ENCODE measurements at places on chromosomes 1 and 21.

GRCh38 chr1:177181631-177182291 lies 11.0 kb downstream of the BRINP2 start:
- no peaks in the 10 kb centered on the region for H3K36me3 ChIP-seq
- DNase-seq = no peak
- H3K27me3 ChIP-seq = peaks cover 7% of the 10 kb centered on the region
- no peak overlapping the region for H3K4me3 ChIP-seq
- no peak overlapping the region for H3K27ac ChIP-seq

- H3K4me1 ChIP-seq = peaks cover 8% of the 10 kb centered on the region
- no peak overlapping the region for H3K27ac ChIP-seq
- peak; percentile 5 for DNase-seq
- no peak overlapping the region for H3K4me3 ChIP-seq
Observed at GRCh38 chr1:48061162-48062136, 64.3 kb upstream of the TRABD2B start.

DNA sequence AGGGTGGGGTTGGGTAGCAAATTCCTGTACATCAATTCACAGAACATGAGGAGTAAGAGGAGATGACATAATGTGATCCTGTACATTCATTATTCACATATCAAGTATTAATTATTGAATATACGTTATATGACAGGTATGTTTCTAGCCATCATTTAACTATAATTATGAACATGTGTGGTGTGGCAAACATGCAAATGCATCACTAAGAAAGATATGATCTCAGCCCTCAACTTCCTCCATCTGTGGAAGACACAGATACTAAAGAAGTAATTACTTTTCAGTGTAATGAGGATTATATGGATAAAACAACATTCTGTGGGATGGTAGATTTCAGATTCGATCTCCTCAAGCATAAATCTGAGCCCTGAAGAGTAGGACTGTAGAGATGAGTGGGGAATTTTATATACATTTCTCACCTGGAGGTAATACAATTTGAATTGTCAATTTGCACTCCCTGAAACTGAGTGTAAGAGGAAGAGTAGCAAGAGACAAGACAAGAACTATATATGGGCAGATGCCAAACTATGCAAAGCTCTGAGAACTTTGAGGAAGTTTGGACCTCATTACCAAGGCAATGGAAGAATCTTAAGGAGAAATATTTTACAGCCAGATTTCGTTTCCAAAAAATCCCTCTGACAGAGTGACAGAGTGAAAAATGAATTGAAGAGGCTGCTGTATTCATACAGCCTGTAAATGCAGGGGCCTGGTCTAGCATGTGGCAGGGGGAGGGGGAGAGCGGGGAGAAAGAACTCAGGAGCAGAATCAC lies 275.5 kb downstream of the TPR start:
- no peaks in the 10 kb centered on the region for H3K4me1 ChIP-seq
- no peak overlapping the region for H3K4me3 ChIP-seq
- H3K27ac ChIP-seq = no peak overlapping the region
- no peaks in the 10 kb centered on the region for H3K27me3 ChIP-seq

GRCh38 chr1:115969509-115969908 lies 6.8 kb upstream of the SLC22A15 start:
- no peak overlapping the region for H3K27ac ChIP-seq
- DNase-seq = no peak
- no peak overlapping the region for H3K4me3 ChIP-seq
- H3K36me3 ChIP-seq = no peaks in the 10 kb centered on the region

DNA sequence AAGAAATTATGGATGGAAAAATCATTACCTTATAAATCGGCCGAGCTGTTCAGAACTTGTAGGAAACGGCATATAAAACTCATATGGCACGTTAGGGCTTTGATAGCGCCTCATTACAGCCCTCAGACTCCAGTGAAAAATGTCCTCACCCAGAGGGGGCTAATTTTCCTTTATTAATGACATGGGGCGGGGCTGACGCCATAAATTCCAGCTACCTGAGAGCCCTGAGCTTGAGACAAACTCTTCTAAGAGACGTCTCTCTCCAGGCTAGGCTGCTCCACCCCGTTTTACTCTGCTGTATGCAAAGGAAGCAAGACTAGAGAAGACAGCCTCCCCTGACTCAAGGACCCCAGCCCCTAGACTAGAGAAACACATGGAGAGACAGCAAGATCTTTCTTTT lies 149.4 kb downstream of the TRABD2B start:
- no peaks in the 10 kb centered on the region for H3K4me1 ChIP-seq
- H3K36me3 ChIP-seq = no peaks in the 10 kb centered on the region
- H3K27me3 ChIP-seq = no peaks in the 10 kb centered on the region
- DNase-seq = no peak
- H3K27ac ChIP-seq = no peak overlapping the region

GRCh38 chr1:157325220-157325619 lies 187.0 kb upstream of the ETV3 start:
- H3K4me1 ChIP-seq = no peaks in the 10 kb centered on the region
- H3K4me3 ChIP-seq = no peak overlapping the region
- no peaks in the 10 kb centered on the region for H3K36me3 ChIP-seq

GRCh38 chr1:51175278-51175677 lies 60.8 kb upstream of the RNF11 start:
- H3K27me3 ChIP-seq = no peaks in the 10 kb centered on the region
- H3K36me3 ChIP-seq = no peaks in the 10 kb centered on the region
- peak overlapping the region; percentile 77 for H3K27ac ChIP-seq
- peaks cover 49% of the 10 kb centered on the region for H3K4me1 ChIP-seq

GRCh38 chr1:64535938-64536835 lies 66.3 kb downstream of the CACHD1 start:
- H3K27me3 ChIP-seq = no peaks in the 10 kb centered on the region
- DNase-seq = no peak
- H3K27ac ChIP-seq = no peak overlapping the region
- H3K4me1 ChIP-seq = peaks cover 4% of the 10 kb centered on the region

- no peaks in the 10 kb centered on the region for H3K27me3 ChIP-seq
- H3K36me3 ChIP-seq = peaks cover 52% of the 10 kb centered on the region
- H3K4me3 ChIP-seq = peak overlapping the region; percentile 40
- no peak for DNase-seq
- peaks cover 43% of the 10 kb centered on the region for H3K4me1 ChIP-seq
Observed at GRCh38 chr1:46406881-46407608, 12.9 kb downstream of the FAAH start.

DNA sequence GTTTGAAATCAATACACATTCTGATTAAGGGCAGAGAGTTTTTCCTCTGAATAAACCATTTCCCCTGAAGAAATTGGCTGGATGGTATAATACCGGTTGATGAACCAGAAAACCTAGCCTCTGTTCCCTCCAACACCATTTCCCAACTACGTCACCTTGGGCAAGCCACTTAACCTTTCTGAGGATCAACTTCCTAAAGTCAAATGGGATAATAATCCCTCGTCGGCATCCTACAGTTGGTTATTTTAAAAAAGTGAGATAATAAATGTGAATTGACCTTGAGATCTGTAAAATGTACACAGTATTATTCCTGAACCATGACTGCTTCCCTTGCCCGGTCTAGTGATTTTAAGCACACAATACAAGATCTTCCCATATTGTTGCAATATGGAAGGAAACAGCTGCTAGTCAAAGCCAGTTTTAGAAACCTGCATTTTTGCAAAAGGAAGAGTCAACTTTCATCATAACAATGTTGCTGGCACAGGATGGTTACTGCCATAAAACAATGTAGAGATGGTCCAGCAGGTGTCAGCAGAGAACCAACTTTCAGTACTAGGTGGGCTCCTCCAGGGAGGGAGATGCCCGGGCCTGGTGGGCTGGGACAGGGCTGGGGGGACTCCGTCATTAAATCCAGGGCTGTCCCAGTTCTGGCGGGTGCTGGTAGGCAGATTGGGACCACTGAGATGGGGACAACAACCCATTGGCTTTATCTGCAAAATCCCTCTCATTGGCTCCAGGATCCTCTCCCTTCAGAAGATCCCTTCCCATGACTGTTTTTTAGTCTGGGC lies 5.2 kb upstream of the HLX start:
- no peaks in the 10 kb centered on the region for H3K36me3 ChIP-seq
- H3K4me3 ChIP-seq = no peak overlapping the region
- H3K27me3 ChIP-seq = no peaks in the 10 kb centered on the region
- H3K4me1 ChIP-seq = peaks cover 33% of the 10 kb centered on the region

GRCh38 chr1:45953934-45954847 lies 150.8 kb downstream of the MAST2 start:
- H3K27me3 ChIP-seq = no peaks in the 10 kb centered on the region
- DNase-seq = no peak
- H3K4me3 ChIP-seq = no peak overlapping the region
- no peaks in the 10 kb centered on the region for H3K36me3 ChIP-seq
- no peak overlapping the region for H3K27ac ChIP-seq
- no peaks in the 10 kb centered on the region for H3K4me1 ChIP-seq

GRCh38 chr21:22260274-22260673 lies 1262.1 kb downstream of the NCAM2 start:
- H3K27me3 ChIP-seq = no peaks in the 10 kb centered on the region
- H3K4me1 ChIP-seq = no peaks in the 10 kb centered on the region
- no peaks in the 10 kb centered on the region for H3K36me3 ChIP-seq

DNA sequence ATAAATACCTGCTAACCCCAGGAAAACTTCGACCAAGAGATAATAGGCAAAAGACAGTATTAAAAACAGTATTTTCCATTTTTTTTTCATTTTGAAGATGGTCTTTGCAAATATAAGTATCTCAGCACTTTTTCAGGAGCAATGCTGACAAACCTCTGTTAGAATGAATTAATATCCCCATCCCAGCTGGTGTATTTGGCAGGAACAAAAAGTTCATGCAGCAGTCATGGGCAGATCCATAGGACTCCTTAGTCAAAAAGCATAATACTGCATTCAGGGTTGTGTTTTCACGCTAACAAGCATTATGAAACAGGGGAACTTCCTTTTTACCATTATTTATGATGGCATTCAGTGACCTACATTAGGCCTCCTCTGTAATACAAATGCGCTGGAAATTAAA lies 344.0 kb downstream of the ST6GALNAC3 start:
- no peaks in the 10 kb centered on the region for H3K4me1 ChIP-seq
- H3K4me3 ChIP-seq = no peak overlapping the region
- no peaks in the 10 kb centered on the region for H3K27me3 ChIP-seq
- no peak for DNase-seq
- no peaks in the 10 kb centered on the region for H3K36me3 ChIP-seq

GRCh38 chr21:34630536-34631143 lies 15.7 kb upstream of the RCAN1 start:
- no peak overlapping the region for H3K4me3 ChIP-seq
- H3K36me3 ChIP-seq = no peaks in the 10 kb centered on the region
- peak; percentile 52 for DNase-seq
- no peaks in the 10 kb centered on the region for H3K27me3 ChIP-seq
- H3K27ac ChIP-seq = no peak overlapping the region

GRCh38 chr1:41861535-41862383 lies 57.0 kb downstream of the HIVEP3 start:
- H3K27ac ChIP-seq = no peak overlapping the region
- H3K4me3 ChIP-seq = no peak overlapping the region
- no peak for DNase-seq

- H3K36me3 ChIP-seq = no peaks in the 10 kb centered on the region
- H3K27me3 ChIP-seq = no peaks in the 10 kb centered on the region
- H3K4me1 ChIP-seq = no peaks in the 10 kb centered on the region
- H3K4me3 ChIP-seq = no peak overlapping the region
- DNase-seq = no peak
- H3K27ac ChIP-seq = no peak overlapping the region
Observed at GRCh38 chr21:31594726-31595125, 64.8 kb upstream of the SOD1 start.

DNA sequence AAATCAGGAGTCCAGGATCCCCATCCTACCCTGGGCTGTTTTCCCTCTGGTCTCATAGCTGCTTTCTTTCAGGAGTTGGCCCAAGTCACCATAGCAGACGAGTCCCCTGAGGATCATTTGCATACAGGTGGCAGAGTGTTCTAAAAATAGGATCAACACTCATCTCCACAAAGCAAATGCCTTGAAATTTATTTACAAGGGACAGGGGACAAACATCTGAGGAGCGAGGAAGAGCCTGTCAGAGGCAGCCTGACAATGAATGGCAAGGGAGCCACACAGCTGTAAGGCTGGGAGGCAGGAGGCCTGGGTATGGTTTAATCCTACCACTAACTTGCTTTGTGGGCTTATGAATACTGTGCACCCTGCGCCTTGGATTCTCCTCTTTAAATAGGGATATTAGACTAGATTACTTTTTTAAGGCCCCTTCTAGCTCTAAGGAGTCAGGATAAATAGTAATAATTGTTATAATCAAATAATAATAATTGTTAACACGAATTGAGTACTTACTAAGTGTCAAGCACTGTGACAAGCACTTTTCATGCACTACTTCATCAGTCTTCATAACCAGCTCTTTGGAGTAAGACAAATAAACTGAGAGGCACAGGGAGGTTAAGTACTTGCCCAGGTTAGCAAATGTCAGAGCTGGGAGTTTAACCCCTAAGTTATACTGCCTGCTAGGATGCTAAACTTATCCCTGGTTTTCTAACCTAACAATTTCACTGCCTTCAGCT lies 34.5 kb downstream of the RAB3B start:
- H3K27me3 ChIP-seq = no peaks in the 10 kb centered on the region
- H3K4me1 ChIP-seq = no peaks in the 10 kb centered on the region
- H3K4me3 ChIP-seq = no peak overlapping the region
- H3K36me3 ChIP-seq = no peaks in the 10 kb centered on the region

GRCh38 chr1:160638926-160639325 lies 7.9 kb downstream of the SLAMF1 start:
- DNase-seq = no peak
- peaks cover 21% of the 10 kb centered on the region for H3K4me1 ChIP-seq
- no peaks in the 10 kb centered on the region for H3K27me3 ChIP-seq
- no peak overlapping the region for H3K27ac ChIP-seq
- no peak overlapping the region for H3K4me3 ChIP-seq

- no peaks in the 10 kb centered on the region for H3K36me3 ChIP-seq
- DNase-seq = no peak
- no peaks in the 10 kb centered on the region for H3K27me3 ChIP-seq
- H3K27ac ChIP-seq = no peak overlapping the region
Observed at GRCh38 chr1:161978011-161978790, 45.5 kb downstream of the OLFML2B start.

GRCh38 chr1:28860332-28861073 lies 48.5 kb downstream of the OPRD1 start:
- no peak overlapping the region for H3K27ac ChIP-seq
- H3K4me1 ChIP-seq = no peaks in the 10 kb centered on the region
- no peak for DNase-seq
- no peak overlapping the region for H3K4me3 ChIP-seq

GRCh38 chr1:35717911-35718476 lies 690 bp downstream of the C1orf216 start:
- DNase-seq = peak; percentile 44
- H3K36me3 ChIP-seq = peaks cover 5% of the 10 kb centered on the region
- H3K4me3 ChIP-seq = peak overlapping the region; percentile 89
- H3K27me3 ChIP-seq = no peaks in the 10 kb centered on the region
- peaks cover 19% of the 10 kb centered on the region for H3K4me1 ChIP-seq
- peak overlapping the region; percentile 89 for H3K27ac ChIP-seq

- H3K27ac ChIP-seq = no peak overlapping the region
- no peaks in the 10 kb centered on the region for H3K27me3 ChIP-seq
- H3K4me3 ChIP-seq = no peak overlapping the region
- H3K4me1 ChIP-seq = no peaks in the 10 kb centered on the region
Observed at GRCh38 chr1:46153228-46153627, 20.8 kb upstream of the PIK3R3 start.

- peaks cover 88% of the 10 kb centered on the region for H3K4me1 ChIP-seq
- H3K36me3 ChIP-seq = no peaks in the 10 kb centered on the region
- peak; percentile 90 for DNase-seq
Observed at GRCh38 chr1:247409869-247410544, 6.0 kb upstream of the NLRP3 start.
